ENCODE measurements at places on chromosomes 5 and 9. TPM values are rescaled to one million over a fixed set of nuclear protein-coding genes. Genes with fewer than 3 reads are reported as not detected.

- H3K4me1 ChIP-seq: no peaks in the 10 kb centered on the region
- no peak for DNase-seq
Measured at GRCh38 chr5:142876817-142877216, 106.6 kb downstream of the ARHGAP26 start.

- H3K4me1 ChIP-seq: no peaks in the 10 kb centered on the region
- no peak overlapping the region for H3K27ac ChIP-seq
- DNase-seq: no peak
Measured at GRCh38 chr9:134234001-134234660, 69.8 kb upstream of the RNU6ATAC start.

DNA sequence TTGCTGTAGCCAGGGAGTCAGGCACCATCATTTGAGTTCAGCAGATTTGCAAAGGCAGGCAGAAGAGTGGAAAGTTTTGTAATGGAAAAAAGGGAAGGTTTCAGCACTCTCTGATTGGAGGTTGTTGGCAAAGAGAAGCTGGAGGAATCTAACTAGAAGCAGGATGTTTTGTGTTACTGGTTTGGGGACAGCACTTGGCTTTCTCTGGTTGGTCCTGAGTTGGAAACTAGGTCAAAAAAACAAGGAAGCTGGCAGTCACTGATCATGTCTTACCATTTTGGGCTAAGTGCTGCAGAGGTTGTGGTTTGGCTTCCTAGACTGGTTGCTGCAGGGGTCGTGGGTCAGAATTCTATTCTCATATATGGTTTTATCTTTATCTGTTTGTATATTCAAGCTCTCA lies 189.8 kb downstream of the DRD1 start:
- no peaks in the 10 kb centered on the region for H3K4me1 ChIP-seq
- no peak for DNase-seq
- no peak overlapping the region for H3K27ac ChIP-seq
- H3K4me3 ChIP-seq: no peak overlapping the region

GRCh38 chr5:59732301-59732700 lies 161.2 kb downstream of the PDE4D start:
- H3K27me3 ChIP-seq: no peaks in the 10 kb centered on the region
- H3K4me3 ChIP-seq: no peak overlapping the region
- H3K4me1 ChIP-seq: no peaks in the 10 kb centered on the region
- H3K36me3 ChIP-seq: no peaks in the 10 kb centered on the region

MARCHF6 gene
- total RNA-seq: 62.1 TPM

PGM5 gene
- 272 TPM for total RNA-seq

ADRB2 gene
- 3.0 TPM for total RNA-seq

PRDM9 gene
- not detected for total RNA-seq

ERCC6L2 gene
- 176 TPM for total RNA-seq

Data from uterus (tissue), 4 donors.